Astrocyte of the cerebellum (primary cell): ENCODE measurements at places on chromosomes 6 and 20.

GRCh38 chr6:101462576-101462975 lies 69.1 kb downstream of the GRIK2 start:
- no peak for DNase-seq

DNA sequence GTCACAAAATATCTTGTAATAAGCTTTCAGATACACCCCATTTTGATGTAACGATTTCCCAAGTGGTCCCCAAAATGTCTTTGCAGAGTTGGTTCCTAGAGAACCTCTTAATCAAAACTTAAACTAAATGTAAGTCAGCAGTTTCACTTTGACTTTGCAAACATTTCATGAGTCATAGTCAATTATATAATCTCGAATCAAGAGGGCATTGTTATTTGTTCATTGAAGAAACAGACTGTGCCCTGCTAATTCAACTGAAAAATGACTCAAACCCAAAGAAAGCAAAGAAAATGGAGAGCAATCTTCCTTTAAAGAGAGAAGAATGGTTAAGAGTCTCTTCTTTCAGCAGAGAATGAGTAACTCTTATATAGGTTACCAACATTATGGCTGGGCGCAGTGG lies 58.3 kb downstream of the IPCEF1 start:
- DNase-seq = no peak

DNA sequence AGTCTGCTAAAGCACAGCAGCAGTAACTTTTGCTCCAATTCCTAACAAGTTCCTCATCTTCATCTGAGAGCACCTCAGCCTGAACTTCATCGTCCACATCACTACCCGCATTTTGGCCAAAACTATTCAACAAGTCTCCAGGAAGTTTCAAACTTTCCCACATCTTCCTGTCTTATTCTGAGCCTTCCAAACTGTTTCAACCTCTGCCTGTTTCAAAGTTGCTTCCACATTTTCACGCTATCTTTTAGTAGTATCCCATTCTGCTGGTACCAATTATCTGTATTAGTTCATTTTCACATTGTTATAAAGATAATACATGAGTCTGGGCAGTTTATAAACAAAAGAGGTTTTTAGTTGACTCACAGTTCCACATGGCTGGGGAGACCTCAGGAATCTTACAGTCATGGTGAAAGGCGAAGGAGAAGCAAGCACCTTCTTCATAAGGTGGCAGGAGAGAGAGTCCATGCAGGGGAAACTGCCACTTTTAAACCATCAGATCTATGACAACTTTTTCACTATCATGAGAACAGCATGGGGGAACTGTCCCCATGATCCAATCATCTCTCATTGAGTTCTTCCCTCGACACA lies 99.4 kb upstream of the GRIK2 start:
- no peak for DNase-seq

DNA sequence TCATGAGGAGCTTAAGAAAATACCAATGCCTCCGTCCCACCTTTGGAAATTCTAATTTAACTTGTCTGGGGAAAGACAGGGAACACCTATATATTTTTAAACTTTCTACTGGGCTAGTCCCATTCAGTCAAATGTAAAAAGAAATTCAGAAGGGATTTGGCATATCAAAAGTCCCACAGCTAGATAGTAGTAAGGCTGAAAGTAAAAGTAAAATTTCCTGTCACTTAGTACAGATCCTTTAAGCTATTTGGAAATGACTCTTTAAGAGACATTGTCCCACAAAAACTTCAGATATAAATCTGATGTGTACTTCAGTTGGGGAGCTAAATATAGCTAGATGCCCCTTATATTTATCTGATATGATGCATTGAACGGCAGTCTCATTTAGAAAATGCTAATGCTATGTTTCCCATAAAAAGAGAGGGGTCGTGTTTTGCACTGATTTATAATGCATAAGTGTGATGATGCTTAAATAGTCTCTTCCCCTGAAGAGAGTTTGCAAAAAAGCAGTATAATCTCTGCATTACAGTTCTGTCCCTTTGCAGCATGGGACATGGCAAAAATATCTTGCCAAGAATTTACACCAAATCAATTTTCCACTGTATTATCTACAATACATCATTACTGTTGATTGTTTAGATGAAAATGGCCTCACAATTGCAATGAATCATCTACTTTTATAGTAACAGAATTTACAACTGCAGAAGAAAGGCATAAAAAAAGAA lies 860.8 kb upstream of the MAP3K7 start:
- no peak for DNase-seq

DNA sequence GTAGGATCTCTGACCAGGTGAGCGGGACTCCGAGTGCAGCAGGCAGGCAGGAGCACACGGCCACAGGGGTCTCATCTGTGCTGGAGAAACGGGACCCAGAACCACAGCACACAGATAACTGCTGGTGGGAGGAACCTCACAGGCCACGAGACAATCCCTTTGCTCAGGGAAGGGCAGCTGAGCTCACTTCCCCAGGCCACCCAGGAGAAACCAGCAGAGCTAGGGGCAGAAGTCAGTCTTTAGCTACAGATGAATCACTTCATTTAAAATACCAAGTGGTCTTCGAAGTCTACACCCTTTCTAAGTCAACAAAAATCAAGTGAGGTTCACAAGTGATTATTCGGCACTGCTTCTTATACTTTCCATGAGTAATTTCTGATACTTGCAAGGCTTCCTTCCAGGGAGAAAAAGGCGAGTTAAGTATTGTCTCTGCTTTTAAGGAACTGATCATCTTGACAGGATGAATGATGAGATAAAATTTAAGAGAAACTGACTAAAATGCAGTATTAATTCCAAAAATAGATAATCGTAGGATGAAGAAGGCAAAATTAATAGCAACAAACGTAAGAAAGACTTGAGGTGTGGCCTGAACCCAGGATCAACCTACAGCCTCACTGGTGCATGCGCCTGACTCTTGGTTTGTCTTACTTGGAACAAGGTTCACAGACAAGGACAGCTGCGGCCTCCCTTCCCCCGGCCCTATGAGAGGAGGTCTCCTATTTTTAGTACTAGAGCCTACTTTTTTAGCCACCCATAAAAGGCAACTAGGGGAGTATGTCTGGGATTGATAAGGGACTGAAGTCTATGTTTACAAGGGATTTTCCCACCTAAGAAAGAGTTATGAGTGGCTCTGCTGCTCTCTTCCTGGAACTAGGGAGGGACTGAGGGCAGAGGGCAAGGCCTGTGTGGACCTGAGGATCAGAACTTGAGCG lies 233.6 kb downstream of the TTLL2 start:
- no peak for DNase-seq

DNA sequence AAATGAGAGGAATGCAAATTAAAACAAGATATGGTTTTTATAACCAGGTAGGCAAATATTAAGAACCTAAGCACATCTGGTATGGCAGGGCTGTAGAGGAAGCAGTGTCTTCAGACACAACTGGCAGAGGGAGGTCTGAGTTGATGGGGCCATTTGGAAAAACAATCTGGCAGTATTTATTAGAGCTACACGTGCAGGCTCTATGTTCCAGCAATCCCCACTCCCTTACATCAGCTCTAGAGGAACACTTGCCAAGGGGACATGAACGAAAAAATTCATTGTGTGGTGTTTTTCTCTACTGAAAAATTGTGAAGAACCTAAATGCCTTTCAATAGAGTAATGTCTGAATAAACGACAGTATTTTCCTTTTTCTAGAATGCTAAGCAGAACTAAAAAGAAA lies 111.6 kb upstream of the EDN1 start:
- no peak for DNase-seq

- no peak for DNase-seq
Observed at GRCh38 chr6:161354276-161354840, 80.5 kb upstream of the AGPAT4 start.

DNA sequence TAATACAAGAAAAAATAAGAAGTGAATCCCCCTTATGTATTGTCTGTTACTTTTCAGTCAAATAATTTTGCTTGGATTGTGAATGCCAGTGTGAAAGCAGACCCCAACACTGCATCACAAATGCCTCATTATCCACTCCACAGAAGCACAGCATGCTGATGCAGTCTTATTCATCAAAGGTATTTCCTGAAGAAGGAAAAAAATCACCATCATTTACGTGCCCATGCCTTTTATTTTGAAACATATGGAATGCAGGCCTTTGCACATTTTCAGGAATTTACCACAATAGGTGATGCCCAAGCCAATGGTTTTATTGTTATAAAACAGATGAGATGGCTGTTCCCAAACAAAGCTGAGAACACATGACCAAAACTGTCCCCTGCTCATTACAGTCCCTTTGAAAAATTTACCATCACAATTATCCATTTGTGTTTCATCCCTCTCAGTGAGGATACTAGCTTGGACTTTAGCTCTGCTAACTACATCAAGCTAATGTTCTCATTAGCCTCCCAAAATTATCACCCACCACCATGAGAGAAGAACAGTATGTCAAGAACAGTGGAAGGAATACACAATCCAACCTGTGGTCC lies 180.6 kb upstream of the HTR1E start:
- DNase-seq = no peak

DNA sequence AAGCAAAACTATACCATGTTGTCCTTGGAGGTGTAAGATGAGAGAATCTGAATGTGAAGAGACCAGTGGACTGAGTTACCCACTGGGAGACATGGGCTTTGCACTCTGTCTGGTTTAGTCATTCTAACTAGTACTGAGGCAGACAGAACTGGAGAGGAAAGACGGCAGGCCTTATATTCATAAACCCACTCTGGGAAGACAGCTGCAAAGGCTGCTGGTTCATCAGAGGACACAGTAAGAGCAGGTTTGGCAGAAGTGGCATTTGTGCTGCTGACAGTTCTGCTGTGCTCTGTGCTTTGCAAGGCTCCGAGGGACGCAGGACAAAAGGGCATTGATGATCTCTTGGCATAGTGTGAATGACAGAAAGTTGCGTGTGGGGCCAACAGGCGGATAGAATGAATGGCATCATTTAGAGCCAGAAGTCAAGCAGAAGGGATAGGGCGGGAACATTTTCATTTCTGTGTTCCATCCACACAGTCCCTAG lies 142.3 kb upstream of the TENT5A start:
- DNase-seq = no peak
